ENCODE measurements at places on chromosomes 5 and 9.

- peak; percentile 72 for DNase-seq
Measured at GRCh38 chr5:53095931-53096525, 13.5 kb downstream of the MOCS2 start.

DNA sequence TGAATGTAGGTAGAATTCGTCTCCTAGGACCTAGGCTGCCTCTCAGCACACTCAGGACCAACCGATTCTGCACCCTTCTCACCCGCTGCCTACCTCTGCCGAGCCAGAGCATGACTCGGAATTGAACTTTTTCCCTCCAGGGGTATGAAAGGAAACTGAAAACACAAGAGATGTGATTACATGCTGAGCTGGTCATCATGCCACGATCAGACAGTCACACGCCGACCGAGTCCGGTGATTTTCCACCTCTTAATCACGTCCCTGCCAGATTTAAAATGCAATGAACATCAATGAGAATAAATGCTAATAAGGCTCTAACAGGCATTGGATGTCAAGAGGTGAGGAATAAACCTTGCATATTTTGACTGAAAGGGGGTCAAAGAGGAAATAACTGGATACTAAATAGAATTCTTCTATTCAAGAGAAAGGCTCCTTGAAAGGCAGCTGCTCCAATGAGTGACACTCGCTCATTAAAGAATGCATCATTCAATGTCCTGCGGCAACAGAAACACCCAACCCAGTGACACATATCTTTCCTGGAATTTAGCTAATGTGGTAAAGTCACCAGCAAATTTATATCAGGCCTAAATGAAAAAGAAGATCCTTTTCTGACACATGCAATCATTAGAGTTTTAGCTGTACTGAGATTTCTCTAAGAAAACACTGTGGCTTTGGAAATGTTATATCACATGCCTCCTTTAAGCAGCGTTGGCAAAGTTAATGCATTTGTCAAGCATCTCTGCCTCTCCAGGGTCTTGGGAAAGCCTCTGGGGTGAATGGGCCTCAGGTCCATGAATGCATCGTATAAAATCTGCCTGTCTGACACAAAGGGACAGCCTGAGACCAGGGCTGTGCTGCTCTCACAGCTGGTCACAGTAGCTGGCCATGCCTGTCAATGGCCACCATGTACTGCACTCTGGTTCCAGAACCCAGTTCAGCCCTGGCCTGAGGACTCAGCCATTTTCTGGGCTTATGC, 128.7 kb downstream of the SPOCK1 start:
- DNase-seq, result no peak

GRCh38 chr5:134813407-134813806, 32.4 kb upstream of the C5orf24 start:
- DNase-seq, result no peak

- DNase-seq, result no peak
Measured at GRCh38 chr5:133333326-133334150, 278.8 kb downstream of the FSTL4 start.

DNA sequence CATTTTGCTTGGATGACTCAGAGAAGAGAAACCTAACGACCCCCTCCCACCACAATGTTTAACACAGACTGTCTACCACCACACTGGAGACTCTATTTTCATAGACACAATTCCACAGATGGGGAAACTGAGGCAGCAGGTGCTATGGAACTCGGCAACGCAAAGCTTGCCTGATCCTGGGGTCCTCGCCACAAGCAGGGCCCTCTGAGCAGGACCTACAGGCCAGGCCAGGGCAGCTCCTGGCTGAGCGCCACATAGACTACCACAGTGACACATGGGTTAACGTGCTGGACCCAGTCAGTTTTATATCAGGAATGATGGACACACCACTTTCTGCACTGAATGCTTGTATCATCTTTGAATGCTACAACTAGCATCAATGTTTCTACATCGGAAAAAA, 11.8 kb downstream of the IPPK start:
- DNase-seq, result no peak

DNA sequence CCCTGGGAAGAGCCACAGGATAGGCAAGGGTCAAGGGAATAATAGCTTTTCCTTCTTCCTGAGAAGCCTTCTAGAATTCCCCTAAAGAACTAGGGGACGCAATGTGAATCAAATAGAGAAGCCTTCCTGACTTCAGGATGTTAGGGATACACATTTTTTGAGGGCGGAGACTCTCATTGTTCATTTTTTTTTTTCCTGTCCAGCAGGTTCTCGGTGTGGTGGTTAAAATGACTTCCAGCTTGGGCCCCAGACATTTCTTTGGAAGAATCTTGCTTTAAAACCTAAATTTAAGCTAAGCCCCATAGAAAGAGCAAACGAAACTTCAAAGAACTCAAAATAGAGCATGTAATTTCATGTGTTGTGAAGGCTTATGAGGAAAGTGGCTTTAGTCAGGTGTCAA, 80.8 kb downstream of the IQGAP2 start:
- DNase-seq, result no peak

- no peak for DNase-seq
Measured at GRCh38 chr5:85865296-85865695, 752.4 kb upstream of the COX7C start.

DNA sequence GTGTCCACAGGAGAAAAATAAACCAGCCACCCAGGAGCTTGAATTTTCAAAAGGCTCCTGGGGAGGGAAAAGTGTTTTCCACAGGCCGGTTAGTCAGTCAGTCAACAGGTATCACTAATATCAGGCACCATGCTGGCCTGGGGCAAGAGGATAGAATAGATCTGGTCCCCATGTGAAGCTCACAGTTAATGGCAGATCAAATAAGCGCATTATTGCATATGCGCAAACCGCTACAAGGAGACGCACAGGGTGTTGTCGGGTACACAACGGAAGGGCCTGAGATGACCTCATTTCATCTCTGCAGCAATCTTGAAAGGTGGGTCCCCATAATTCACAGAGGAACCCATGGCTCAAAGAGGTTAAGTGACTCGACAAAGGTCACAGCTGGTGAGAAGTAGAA, 260.7 kb downstream of the CRB2 start:
- no peak for DNase-seq

DNA sequence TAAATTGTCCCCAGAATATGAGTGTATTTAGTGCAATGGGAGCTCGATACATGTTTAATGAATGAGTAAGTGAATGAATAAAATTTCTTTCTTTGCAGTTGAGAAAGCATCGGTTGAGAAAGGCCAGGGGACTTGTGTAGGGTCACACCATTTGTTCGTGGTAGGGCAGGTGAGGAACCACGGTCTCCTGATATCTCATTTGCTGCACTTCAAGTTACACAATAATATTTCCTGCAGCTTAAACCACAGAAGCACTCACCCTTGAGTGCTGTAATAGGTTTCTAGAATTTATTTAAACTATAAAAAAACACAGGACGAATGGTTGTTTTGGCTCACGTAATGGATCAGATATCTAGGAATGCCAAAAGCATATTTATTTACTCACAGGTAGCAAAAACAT, 429.8 kb downstream of the SPATA31D1 start:
- no peak for DNase-seq

- DNase-seq, result peak; percentile 39
Measured at GRCh38 chr9:121651008-121651294, 483 bp upstream of the DAB2IP start.

DNA sequence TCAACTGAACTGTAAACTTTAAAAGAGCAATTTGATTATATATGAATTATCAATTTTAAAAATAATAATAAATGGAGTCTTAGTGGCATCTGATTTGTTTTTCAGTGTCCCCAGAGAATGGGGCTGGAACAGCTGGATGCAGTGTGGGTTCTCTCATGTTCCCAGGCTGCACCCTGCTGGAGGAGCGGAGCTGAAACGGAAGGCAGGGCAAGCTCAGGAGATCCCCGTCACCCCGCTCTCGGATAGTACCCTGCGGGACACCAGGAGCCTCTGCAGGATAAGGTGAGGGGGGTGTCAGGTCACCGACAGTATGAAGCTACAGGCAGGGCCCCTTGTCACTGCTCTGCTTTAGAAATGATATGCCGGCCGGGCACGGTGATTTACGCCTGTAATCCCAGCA, 57.3 kb downstream of the S1PR3 start:
- peak; percentile 15 for DNase-seq

DNA sequence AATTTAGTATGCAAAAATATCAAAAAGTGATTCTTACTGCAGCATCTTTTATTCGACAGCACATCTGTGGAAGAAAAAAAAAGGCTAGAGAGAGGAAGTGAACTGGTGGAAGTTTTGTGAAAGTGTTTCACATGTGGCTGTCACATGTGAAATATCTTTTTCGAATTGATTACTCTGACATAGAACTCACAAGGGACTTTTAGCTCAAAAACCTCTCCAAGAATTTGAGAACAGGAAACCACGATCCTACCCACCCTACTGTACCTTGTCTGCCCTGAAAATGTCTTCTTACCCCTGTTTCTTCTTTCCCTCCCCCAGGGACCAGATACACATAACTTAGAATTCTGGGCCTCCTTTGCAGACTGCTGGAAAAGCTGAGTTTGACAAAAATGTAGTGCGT, 106.5 kb upstream of the PRRC1 start:
- no peak for DNase-seq

GRCh38 chr9:126630458-126631237, 16.9 kb downstream of the LMX1B start:
- no peak for DNase-seq

DNA sequence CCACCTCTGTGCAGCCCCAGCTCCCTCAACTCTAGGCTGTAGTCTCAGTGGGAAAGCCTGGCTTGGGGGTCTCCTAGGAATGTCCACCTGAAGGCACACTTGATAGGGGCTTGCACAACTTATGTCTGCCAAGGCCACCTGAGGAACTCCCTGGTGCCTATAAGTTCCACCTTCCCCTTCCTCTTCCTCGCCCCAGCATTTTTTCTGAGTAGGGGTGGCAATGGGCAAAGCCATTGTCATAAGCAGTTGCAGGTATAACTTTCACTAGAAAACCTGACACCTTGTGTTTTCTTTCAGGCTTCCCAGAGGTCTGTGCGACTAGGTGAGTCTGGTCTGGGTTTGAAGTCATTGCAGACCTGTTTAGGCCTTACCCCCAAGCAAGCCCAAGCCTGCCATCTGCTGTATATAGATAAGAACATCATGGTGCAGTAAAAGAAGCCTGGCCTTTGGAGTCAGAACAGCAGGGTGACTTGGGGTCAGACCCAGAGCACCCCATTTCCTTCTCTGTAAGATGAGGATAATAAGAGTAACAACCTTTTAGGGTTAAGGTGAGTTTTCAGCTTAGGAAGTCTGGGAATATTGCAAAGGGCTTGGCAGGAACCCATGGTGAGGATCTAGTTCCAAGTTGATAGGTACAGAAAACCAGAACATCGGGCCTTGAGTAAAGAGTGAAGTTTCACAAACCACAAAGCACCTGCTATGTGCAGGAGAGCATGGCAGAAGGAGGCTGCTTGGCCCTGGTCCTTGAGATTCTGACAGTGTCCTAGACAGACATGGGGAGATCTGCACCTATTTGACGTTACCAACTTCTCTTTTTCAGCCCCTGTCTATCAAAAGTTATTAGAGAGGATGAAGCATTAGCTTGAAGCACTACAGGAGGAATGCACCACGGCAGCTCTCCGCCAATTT, 33.8 kb downstream of the TGFBI start:
- DNase-seq, result peak; percentile 63

- DNase-seq, result peak; percentile 80
Measured at GRCh38 chr9:5269249-5269715, 35.2 kb downstream of the RLN2 start.

DNA sequence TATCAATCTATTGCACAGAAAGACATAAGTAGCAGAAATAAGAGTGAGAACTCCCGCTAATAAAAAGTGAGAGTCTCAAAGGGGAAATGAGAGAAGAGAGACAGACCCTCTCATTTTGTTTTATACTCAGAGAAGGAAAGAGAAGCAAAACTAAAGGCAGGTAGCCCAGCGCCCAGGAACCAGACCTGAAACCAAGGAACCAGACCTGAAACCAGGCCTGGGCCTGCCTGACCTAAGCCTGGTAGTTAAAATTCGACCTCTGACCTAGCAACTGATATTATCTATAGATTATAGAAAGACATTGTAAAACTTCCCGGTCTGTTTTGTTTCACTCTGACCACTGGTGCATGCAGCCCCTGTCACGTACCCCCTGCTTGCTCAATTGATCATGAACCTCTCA, 134.5 kb upstream of the SEMA6A start:
- no peak for DNase-seq

GRCh38 chr9:69500896-69501295, 171.3 kb downstream of the APBA1 start:
- DNase-seq, result no peak

- DNase-seq, result no peak
Measured at GRCh38 chr9:70130266-70130665, 86.6 kb downstream of the MAMDC2 start.

GRCh38 chr5:141695627-141696215, 13.7 kb upstream of the ARAP3 start:
- DNase-seq, result peak; percentile 72

DNA sequence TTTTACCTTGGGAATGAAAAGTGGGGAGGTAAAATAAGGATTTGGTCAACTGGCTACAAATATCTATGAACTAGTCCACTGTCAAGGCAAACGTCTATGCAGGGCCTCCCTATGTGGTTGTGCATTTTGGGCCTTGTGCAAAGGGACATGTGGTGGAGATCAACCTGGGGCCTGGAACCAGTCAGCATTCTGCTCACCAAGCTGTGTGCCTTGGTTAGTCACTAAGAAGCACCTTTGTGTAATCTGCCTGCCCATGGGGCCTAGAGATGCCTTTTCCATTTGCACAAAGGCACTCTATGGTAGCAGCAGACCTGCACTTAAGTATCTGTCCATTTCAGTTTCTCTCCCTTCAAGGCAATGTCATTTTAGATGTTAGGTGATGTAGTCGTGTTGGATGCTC, 184.0 kb downstream of the GNAQ start:
- DNase-seq, result no peak

GRCh38 chr5:181170996-181171395, 23.6 kb downstream of the OR2V2 start:
- DNase-seq, result no peak

GRCh38 chr5:6660688-6661087, 27.4 kb downstream of the SRD5A1 start:
- DNase-seq, result no peak

- peak; percentile 82 for DNase-seq
Measured at GRCh38 chr5:43041669-43042175, 1.6 kb upstream of the ANXA2R start.

Data from A673 (cell line).